ENCODE measurements at places on chromosomes 16 and 17. TPM values are rescaled to one million over a fixed set of nuclear protein-coding genes. Genes with fewer than 3 reads are reported as not detected.

The KRTAP9-4 gene
- not detected for polyA plus RNA-seq

The RPH3AL gene
- 8.2 TPM for polyA plus RNA-seq

The TMIGD1 gene
- polyA plus RNA-seq = 43.9 TPM

The CCDC40 gene
- polyA plus RNA-seq = 5.7 TPM

The FGF11 gene
- 1.3 TPM for polyA plus RNA-seq

The C17orf78 gene
- polyA plus RNA-seq = 6.0 TPM

The CSH1 gene
- polyA plus RNA-seq = 0.30 TPM

The HOXB3 gene
- polyA plus RNA-seq = 30.8 TPM

- no peaks in the 10 kb centered on the region for H3K4me1 ChIP-seq
- peaks cover 8% of the 10 kb centered on the region for H3K27me3 ChIP-seq
- no peak for DNase-seq
- H3K4me3 ChIP-seq = no peak overlapping the region
- no peaks in the 10 kb centered on the region for H3K36me3 ChIP-seq
Measured at GRCh38 chr16:58451265-58451689, 48.7 kb upstream of the NDRG4 start.

GRCh38 chr16:60811657-60812056 is 1224.6 kb downstream of the CDH8 start:
- H3K4me3 ChIP-seq = no peak overlapping the region
- no peaks in the 10 kb centered on the region for H3K36me3 ChIP-seq
- H3K27ac ChIP-seq = no peak overlapping the region
- H3K4me1 ChIP-seq = no peaks in the 10 kb centered on the region

DNA sequence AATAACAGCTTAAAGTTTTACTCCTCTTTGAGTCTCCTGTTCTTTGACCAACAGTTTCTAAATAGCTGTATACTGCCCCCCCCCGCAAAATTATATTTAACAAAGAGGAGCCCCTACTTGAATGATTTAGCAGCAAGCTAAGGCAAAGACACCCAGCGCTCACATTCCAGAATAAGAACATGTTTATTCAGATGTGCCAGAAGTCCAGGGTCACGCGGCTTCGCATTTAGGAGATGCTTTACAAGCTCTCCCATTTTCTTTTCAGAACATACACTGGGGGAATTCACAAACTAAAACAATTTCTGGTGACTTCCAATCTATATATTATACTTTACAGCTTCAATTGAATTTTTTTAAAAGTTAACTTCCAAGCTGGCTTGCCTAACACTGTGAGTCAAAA is 5.3 kb downstream of the PLD6 start:
- H3K27me3 ChIP-seq = no peaks in the 10 kb centered on the region
- H3K4me1 ChIP-seq = peaks cover 20% of the 10 kb centered on the region
- H3K27ac ChIP-seq = no peak overlapping the region
- no peak for DNase-seq

DNA sequence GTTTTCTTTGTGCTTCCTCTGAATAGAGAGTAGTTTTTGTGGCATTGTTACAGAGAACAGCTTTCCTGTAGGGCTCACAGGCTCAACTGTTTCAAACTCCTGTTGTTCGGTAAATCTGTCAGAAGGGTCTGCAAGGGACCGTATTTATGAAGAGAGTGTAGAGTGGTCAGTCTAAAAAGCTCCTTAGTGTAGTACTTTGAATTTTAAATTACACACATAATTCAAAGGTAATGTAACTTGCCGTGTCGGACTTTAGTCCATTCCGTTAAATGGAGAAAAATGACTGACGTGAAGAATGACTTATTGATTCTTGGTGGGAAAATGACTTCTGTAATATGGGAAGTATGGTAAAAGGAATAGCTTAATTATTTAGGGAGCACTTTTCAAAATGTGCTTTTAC is 190.9 kb downstream of the WWOX start:
- H3K4me3 ChIP-seq = no peak overlapping the region
- no peaks in the 10 kb centered on the region for H3K27me3 ChIP-seq
- no peaks in the 10 kb centered on the region for H3K36me3 ChIP-seq

- H3K4me1 ChIP-seq = no peaks in the 10 kb centered on the region
- H3K27me3 ChIP-seq = no peaks in the 10 kb centered on the region
- H3K4me3 ChIP-seq = no peak overlapping the region
- H3K27ac ChIP-seq = no peak overlapping the region
- DNase-seq = no peak
Measured at GRCh38 chr16:3673676-3674377, 19.3 kb downstream of the DNASE1 start.

- H3K27ac ChIP-seq = no peak overlapping the region
- peaks cover 84% of the 10 kb centered on the region for H3K36me3 ChIP-seq
- H3K27me3 ChIP-seq = no peaks in the 10 kb centered on the region
Measured at GRCh38 chr17:77495575-77495974, 354.8 kb downstream of the SEC14L1 start.

DNA sequence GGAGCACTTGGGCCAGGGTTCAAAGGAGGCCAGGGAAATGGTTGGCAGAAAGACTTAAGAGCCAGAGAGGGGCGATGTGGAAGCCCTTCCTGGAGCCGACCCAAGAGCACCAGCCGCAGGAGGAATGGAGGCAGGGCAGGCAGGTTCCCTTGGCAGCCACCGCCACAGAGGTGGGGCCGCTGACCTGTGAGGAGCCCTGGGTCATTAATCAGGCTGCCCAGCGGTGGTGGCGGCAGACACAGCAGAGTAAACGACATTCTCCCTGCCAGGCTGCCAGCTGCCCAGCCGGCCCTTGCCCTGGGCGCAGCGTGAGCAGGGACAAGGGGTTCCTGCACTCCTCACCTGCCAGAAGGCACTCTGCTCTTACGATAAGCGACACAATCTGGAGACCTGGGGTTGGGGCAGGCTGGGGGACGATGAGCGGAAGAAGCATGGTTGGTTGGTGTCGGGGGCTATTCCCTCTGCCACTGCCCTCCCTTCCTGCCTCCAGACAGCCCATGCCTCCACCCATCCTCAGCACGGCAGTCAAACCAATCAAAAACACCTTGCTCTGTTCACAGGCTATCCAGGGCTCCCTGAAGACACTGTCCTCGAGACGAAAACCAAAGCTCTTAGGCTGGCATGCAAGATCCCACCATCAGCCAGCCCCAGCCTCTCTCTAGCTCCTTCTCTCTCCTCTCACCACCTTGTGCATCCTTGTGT is 40.9 kb downstream of the PLXDC1 start:
- H3K36me3 ChIP-seq = no peaks in the 10 kb centered on the region
- no peak overlapping the region for H3K27ac ChIP-seq
- peaks cover 10% of the 10 kb centered on the region for H3K27me3 ChIP-seq
- H3K4me3 ChIP-seq = no peak overlapping the region

DNA sequence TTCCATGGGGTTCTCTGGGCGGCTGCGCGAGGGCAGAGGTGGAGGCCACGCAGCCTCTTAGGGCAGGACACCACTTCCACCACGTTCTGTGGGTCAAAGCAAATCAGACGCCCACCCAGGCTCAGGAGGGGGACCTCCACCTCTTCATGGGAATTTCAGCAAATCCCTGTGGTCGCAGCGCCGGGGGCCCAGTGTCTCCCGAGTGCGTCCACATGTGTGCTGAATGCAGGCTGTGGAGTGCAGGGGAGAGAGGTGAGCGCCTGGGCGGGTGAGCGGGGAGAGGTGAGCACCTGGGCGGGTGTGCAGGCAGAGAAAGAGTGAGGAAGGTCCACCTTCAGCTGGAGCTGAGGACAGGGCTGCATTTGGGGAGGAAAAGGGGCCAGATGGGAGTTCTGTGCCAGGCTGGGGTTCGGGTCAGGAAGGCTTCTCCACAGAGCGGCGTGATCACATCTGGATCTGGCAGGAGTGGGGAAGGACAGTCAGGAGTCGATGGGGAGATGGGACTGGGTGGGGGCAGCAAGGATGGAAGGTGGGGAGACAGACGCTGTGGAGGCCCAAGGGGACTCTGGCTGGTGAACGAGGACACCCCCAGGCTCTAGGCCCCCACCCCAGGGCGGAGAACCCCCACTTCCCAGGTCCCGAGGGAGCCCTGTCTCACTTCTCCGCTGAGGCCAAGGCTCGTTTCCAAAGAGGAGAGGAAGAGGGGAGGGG is 36.8 kb upstream of the CBFA2T3 start:
- no peak for DNase-seq
- H3K4me1 ChIP-seq = no peaks in the 10 kb centered on the region
- no peak overlapping the region for H3K27ac ChIP-seq
- no peaks in the 10 kb centered on the region for H3K36me3 ChIP-seq
- no peak overlapping the region for H3K4me3 ChIP-seq
- no peaks in the 10 kb centered on the region for H3K27me3 ChIP-seq

DNA sequence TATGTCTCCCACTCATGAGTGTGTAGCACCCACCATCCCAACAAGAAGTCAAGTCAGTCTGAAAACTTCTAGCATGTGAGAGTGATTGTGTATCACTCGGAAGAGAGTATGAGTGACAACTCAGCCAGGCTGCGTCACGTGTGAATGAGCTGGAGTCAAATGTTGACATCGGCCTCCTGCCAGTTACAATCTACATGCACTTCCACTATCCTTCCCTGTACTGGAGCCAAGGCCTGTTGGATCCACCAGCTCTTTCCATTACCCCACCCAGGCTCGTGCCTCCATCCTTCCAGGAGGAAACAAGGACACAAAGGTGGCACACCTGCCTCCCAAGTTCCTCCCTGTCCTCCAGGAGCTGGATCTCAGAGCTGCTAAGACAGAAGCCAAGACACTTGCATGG is 64.5 kb downstream of the ASIC2 start:
- no peaks in the 10 kb centered on the region for H3K36me3 ChIP-seq
- H3K27me3 ChIP-seq = no peaks in the 10 kb centered on the region
- DNase-seq = no peak
- H3K27ac ChIP-seq = no peak overlapping the region

DNA sequence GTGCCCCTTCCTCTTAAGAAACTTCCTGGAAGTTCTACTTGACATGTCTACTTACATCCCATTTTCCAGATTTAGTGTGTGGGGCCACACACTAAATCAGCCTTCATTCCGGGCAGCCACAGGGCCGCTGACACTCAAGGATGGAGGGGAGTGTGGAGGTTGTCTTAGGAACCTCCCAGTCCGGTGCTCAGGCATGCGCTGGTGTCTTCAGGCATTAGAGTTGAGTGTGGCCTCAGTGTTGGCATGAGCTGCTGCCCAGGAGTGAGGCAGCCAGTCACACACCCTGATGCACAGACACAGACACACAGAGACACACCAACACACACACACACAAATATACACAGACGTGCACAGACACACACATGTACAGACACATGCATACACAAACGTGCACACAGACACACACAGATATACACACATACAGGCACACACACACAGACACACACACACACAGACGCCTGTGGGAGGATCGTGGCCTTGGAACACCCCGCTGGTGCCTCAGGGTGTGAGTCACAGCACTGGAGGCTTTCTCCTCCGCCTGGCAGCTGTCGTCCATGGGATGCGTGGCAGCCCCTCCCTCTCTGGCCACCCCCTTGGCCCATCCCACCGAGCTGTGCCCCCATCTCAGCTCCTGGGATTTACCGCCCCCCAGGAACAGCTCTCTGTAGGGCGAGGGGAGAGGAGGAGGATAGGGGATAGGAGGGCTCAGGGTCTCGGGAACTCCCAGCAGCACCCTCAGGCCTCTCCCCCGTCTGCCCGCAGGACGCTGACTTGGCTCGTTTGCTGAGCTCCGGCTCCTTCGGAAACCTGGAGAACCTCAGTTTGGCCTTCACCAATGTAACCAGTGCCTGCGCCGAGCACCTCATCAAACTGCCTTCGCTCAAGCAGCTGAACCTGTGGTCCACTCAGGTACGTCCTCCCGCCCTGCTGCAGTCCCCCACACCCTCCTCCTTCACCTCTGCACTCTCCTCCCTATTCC is 75.6 kb upstream of the PLCG2 start:
- DNase-seq = no peak
- no peaks in the 10 kb centered on the region for H3K4me1 ChIP-seq
- no peaks in the 10 kb centered on the region for H3K27me3 ChIP-seq
- no peak overlapping the region for H3K27ac ChIP-seq
- no peak overlapping the region for H3K4me3 ChIP-seq

- H3K27ac ChIP-seq = no peak overlapping the region
- H3K36me3 ChIP-seq = no peaks in the 10 kb centered on the region
- peaks cover 5% of the 10 kb centered on the region for H3K27me3 ChIP-seq
- H3K4me1 ChIP-seq = no peaks in the 10 kb centered on the region
- DNase-seq = no peak
Measured at GRCh38 chr16:51638339-51639135, 487.5 kb upstream of the SALL1 start.

DNA sequence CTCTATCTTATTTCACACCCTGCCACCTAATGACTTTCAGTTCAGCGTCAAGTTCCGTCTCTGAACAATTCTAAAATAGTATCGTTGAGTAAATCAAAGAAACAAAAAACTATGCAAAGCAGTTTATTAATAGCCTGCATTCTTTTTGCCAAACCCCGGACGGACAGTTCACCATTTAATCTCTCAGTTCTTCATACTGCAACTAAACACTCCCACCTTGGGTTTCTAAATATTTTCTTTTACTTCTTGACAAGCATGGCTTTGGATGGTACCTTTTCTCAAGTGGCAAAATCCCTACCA is 1.2 kb downstream of the MYH11 start:
- DNase-seq = no peak
- H3K27ac ChIP-seq = peak overlapping the region; percentile 65
- no peaks in the 10 kb centered on the region for H3K36me3 ChIP-seq
- H3K4me1 ChIP-seq = no peaks in the 10 kb centered on the region
- peaks cover 44% of the 10 kb centered on the region for H3K27me3 ChIP-seq

GRCh38 chr16:57016301-57016700 is 26.9 kb downstream of the NLRC5 start:
- peaks cover 4% of the 10 kb centered on the region for H3K36me3 ChIP-seq
- H3K27me3 ChIP-seq = no peaks in the 10 kb centered on the region
- no peak overlapping the region for H3K27ac ChIP-seq
- H3K4me3 ChIP-seq = no peak overlapping the region
- no peak for DNase-seq
- no peaks in the 10 kb centered on the region for H3K4me1 ChIP-seq

GRCh38 chr16:81405702-81406113 is 38.9 kb upstream of the CMIP start:
- H3K27ac ChIP-seq = peak overlapping the region; percentile 68
- no peak overlapping the region for H3K4me3 ChIP-seq
- H3K27me3 ChIP-seq = no peaks in the 10 kb centered on the region
- H3K4me1 ChIP-seq = peaks cover 6% of the 10 kb centered on the region
- H3K36me3 ChIP-seq = no peaks in the 10 kb centered on the region

- no peak overlapping the region for H3K27ac ChIP-seq
- peaks cover 8% of the 10 kb centered on the region for H3K27me3 ChIP-seq
- peaks cover 3% of the 10 kb centered on the region for H3K4me1 ChIP-seq
- H3K36me3 ChIP-seq = no peaks in the 10 kb centered on the region
- no peak overlapping the region for H3K4me3 ChIP-seq
Measured at GRCh38 chr16:87047221-87048037, 269.8 kb downstream of the C16orf95 start.

GRCh38 chr17:66625311-66625767 is 209.6 kb upstream of the CACNG5 start:
- DNase-seq = peak; percentile 25
- no peaks in the 10 kb centered on the region for H3K36me3 ChIP-seq

GRCh38 chr16:49482690-49483089 is 109.1 kb downstream of the C16orf78 start:
- H3K4me1 ChIP-seq = peaks cover 6% of the 10 kb centered on the region
- H3K27me3 ChIP-seq = peaks cover 4% of the 10 kb centered on the region
- DNase-seq = no peak
- H3K27ac ChIP-seq = no peak overlapping the region
- no peaks in the 10 kb centered on the region for H3K36me3 ChIP-seq

- no peak for DNase-seq
- no peaks in the 10 kb centered on the region for H3K36me3 ChIP-seq
- no peaks in the 10 kb centered on the region for H3K27me3 ChIP-seq
Measured at GRCh38 chr16:77721752-77722308, 484 bp upstream of the NUDT7 start.

- no peaks in the 10 kb centered on the region for H3K36me3 ChIP-seq
- H3K4me3 ChIP-seq = no peak overlapping the region
- no peaks in the 10 kb centered on the region for H3K4me1 ChIP-seq
- H3K27ac ChIP-seq = no peak overlapping the region
- H3K27me3 ChIP-seq = no peaks in the 10 kb centered on the region
- DNase-seq = no peak
Measured at GRCh38 chr17:9865586-9865985, 39.5 kb downstream of the RCVRN start.
